ENCODE measurements at places on chromosomes 12 and 14.

GRCh38 chr12:115859231-115859630 lies 418.3 kb downstream of the MED13L start:
- no peak for DNase-seq

DNA sequence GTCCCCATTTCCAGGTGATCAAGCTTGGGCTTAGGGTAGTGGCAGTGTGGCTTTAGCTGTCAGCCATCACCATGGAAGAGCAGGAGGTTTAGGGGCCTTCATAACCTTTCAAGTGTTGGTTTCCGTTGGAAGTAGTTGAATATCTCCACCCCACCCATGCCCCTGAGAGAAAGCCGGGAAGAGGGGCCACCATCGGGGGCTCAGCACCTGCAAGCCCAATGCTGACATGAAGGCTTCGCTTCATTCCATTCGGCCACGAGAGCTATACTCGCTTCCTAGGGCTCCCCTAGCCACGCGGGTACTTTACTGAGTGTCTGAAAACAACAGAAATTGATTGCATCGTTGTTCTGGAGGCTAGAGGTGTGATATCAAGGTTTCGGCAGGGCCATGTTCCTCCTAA lies 234.8 kb downstream of the ZFP36L1 start:
- DNase-seq = no peak

GRCh38 chr12:113476176-113476986 lies 4.7 kb upstream of the LHX5 start:
- DNase-seq = no peak

- DNase-seq = no peak
These were observed 12.9 kb downstream of the MIA2 start for GRCh38 chr14:39246618-39247017.

GRCh38 chr14:68820536-68820935 lies 27.7 kb upstream of the ZFP36L1 start:
- no peak for DNase-seq

GRCh38 chr12:48192861-48193260 lies 9.4 kb downstream of the CCDC184 start:
- DNase-seq = no peak

- no peak for DNase-seq
These were observed 47.2 kb downstream of the ALDH1L2 start for GRCh38 chr12:105036937-105037649.

DNA sequence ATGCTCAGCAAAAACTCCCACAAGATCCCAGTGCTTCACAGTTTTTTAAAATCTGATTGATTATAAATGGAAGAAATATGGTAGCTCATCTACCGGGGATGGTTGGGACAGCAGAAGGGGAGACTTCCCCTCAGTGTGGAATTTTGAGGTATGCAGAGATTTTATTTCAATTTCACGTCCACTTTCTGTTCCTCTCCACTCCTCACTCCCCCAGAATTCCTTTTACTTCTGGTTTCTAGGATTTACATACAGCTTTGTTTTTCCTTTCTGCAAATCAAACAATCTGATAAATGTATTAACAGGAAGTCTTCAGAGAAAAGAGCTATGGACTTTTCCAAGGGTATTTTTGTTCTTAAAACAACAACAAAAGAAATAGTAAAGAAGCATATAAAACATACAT lies 181.5 kb upstream of the ARHGAP5 start:
- DNase-seq = no peak

GRCh38 chr12:66051361-66051760 lies 79.2 kb downstream of the LLPH start:
- DNase-seq = no peak

GRCh38 chr12:104464899-104465298 lies 8.2 kb downstream of the CHST11 start:
- DNase-seq = no peak

GRCh38 chr12:47378907-47379306 lies 299.1 kb upstream of the AMIGO2 start:
- DNase-seq = no peak

DNA sequence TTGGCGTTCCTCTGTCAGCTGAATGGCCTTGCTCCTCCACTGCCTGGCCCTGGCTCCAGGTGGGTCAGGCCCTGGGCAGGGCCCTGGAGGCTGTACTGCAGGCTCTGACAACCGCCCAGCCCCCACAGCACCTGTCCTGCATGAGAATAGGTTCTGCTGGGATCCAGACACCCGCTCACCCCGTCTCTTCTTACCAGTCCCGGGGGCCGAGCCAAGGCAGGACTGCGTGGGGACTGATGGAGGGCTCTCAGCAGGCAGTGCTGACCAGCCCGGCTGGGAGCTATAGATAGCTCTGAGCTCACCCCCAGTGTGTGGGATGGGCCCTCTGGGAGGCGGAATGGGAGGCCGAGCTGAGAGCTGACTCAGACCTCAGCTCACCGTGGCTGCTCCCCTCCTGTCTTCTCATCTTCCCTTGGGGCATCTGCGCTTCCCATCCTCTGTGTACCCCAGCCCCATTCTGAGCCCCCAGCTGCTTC lies 39.6 kb downstream of the TEAD4 start:
- no peak for DNase-seq

GRCh38 chr14:79491161-79491560 lies 720.1 kb downstream of the DIO2 start:
- DNase-seq = no peak

- no peak for DNase-seq
These were observed 13.2 kb downstream of the PNP start for GRCh38 chr14:20482382-20482781.

DNA sequence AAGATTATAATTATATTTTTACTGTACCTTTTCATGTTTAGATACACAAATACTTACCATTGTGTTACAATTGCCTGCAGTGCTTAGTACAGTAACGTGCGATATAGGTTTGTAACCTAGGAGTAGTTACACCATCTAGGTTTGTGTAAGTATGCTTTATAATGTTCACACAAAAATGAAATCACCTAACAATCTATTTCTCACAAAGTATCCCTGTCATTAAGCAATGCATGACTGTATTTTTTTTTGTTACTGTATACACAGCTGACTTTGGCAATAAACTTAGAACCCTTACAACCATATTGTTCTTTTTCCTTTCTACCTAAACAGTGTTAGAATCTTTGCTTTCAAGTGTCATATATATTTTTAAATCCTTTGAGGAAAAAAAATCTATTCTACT lies 303.0 kb upstream of the E2F7 start:
- no peak for DNase-seq

DNA sequence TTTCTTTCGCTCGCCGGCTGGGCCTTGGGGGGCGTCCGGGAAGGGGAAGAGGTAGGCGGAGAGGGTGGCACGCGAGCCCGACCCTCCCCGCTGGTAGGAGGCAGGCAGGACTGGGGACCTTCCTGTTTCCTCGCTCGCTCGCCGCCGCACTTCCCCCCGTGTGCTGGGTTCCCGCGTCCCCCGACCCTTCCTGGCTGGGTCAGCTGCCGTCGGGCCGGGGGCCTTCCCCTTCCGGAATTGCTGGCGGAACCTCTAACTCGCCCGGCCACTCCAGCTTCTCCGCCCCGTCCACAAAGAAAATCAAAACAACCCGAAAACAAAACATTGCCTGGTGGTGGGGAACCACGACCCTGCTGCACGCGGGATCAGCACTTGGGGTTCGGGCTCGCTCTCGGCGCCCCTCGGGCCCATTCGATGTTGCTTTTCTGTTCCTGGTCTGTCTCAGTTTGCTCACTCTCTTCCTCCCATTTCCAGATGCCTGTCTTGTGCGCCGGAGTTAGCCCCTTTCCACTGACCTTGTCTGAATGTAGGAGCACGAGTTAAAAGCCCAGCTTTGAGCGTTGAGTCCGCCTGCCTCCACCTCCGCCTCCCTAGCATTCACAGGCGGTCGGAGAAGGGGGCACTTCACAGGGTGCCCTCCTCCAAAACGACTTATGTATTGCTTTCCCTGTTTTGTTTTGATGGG lies 581 bp downstream of the PAPOLA start:
- DNase-seq = no peak

DNA sequence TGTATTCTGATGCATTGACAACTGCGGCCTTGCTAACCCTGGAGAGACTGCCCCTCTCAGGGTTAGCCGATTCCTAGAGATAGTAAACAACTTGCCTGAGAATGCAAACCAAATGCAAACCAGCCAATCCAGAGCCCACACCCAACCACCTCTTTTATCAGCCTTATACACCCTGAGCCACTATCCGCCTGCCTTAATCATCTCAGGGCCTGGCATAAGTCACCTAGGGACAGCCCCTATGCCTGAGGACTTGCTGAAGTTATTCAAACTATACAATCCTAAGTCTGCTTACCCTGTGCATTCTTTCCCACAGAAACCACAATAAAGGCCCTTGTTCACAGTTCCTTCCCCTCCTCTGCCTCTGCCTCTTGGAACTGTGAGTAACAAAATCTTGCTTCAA lies 177.2 kb downstream of the KCNA5 start:
- DNase-seq = no peak

- DNase-seq = no peak
These were observed 37.8 kb upstream of the DYNC1H1 start for GRCh38 chr14:101926620-101927019.

DNA sequence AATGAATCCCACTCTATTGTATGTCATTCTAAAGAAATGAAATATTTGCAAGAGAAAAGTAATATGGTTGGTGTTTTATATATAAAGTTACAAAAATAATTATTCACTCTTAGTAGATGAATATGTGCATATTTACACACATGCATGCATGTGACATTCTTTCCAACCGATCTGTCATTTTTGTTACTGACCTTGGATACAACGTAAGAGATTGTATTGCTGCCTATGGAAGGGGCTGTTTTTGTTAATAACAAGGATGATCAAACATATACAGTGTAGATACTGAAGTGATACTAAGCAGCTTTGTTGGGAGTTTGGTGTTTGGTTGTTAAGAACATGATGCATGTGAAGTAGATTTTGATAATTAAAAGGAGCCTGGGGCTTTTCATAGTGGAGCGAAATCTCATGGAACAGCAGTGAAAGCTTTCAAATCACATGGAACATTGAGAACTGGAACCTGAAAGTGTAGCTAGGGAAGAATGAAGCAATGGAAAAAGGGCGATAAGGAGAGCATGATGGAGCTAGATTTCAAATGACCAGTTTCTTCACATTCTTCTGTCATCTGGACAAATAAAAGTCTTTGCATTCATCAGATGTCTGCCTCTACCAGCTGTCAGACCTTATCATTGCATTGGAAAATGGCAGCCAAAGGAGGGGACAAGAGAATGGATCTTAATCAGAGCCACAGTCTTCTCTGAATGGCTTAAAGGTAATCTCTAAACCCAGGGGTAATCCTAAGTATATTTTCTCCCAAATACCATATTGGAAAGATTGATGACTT lies 10.0 kb downstream of the BORCS5 start:
- no peak for DNase-seq

- no peak for DNase-seq
These were observed 181.1 kb downstream of the ESR2 start for GRCh38 chr14:64112867-64113678.

GRCh38 chr12:120687578-120688289 lies 785 bp downstream of the MLEC start:
- DNase-seq = peak; percentile 51

GRCh38 chr14:101463566-101464171 lies 97.6 kb upstream of the DIO3 start:
- no peak for DNase-seq

DNA sequence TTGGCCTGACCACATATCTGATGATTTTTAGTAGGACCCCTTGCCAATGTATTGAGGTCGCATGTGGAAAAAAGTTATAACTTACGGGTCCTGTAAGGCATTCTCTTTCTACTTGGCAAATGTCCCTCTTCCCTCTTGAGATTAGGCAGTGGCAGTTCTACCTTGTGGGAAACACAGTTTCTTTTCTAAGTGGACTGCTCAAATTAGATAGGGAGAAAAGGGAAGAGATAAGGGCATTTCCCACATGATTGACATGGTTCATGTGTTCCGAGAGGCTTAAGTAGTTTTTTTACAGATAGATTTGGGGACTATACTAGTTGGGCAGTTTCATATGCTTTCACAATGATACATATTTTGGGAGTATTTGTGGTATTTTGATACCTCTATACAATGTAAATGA lies 154.7 kb downstream of the FBXL14 start:
- no peak for DNase-seq

DNA sequence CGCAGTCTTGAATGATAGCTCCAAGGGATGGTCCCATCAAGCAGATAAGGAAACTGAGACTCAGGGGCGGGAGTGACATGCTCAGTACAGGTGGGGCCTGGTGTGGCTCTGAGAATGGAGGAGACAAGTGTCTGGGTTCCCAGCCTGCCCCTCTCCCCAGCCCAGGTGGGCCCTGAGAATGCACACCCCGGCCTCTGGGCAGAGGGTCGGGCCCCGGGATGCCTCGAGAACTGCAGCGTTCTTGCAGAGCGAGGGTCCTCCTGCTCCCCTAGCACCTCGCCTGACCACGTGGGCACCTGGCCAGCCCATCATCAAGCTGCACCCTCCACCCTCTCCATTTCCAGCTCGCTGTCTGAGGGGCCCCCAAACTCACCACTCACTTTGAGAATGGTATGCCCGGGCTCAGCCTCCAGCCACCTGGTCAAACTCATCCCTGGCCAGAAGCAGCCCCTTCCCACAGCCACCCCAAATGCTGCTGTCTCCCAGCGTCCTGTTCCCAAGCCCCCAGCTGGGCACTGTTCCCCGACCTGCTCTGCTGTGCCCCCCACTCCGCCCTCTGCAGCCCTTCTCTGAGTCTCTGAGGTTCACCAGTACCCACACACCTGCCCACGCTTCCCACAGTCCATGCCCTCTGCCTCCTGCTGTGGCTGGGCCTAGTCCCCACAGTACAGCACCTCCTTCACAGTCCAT lies 44.3 kb downstream of the CYP46A1 start:
- peak; percentile 5 for DNase-seq

- no peak for DNase-seq
These were observed 10.8 kb downstream of the GAS2L3 start for GRCh38 chr12:100584256-100584655.

GRCh38 chr14:69151458-69152180 lies 1.3 kb downstream of the DCAF5 start:
- peak; percentile 80 for DNase-seq

DNA sequence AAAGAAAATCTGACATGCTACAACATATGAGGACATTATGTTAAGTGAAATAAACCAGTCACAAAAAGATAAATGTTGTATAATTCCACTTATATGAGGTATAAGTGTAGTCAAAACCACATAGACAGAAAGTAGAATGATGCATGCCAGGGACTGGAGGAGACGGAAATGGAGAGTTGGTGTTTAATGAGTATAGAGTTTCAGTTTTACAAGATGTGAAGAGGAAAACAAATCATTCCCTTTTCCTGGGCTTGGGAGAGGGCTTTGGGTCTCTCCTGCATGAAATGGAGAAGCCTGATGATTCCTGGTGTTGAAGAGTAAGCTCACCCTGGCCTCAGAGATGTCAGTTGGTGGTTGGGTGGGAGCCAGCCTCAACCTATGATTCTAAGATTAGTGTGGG lies 158.4 kb upstream of the PLXNC1 start:
- no peak for DNase-seq

Measured in activated naive CD4-positive, alpha-beta T cell treated with anti-CD3 and anti-CD28 coated beads, Interleukin-2, amount 50 U/mL, for 16 hours (primary cell).